ENCODE measurements at places on chromosomes 16 and 17.

- DNase-seq: no peak
Measured at GRCh38 chr16:68077866-68078700, 7.1 kb upstream of the NFATC3 start.

- DNase-seq: no peak
Measured at GRCh38 chr17:29190039-29190438, 9.8 kb upstream of the MYO18A start.

DNA sequence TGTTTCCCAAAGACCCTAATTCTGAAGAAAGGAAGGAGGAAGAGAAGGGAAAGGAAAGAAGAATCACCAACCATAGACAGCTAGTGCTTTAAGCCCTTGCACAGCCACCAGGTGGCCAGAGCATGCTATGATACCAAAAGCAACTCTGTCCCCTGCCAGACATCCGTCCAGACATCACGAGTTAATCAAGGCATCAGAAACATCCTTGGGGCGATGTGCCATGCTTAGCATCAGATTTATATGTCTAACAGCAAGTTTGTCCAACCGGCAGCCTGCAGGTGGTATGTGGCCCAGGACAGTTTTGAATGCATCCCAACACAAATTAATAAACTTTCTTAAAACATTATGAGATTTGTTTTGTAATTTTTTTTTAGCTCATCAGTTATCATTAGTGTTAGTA is 2.9 kb upstream of the CRYBA1 start:
- DNase-seq: no peak

- no peak for DNase-seq
Measured at GRCh38 chr17:40190197-40191021, 13.1 kb downstream of the RAPGEFL1 start.

- DNase-seq: no peak
Measured at GRCh38 chr17:81393684-81394376, 1.4 kb upstream of the BAHCC1 start.

- no peak for DNase-seq
Measured at GRCh38 chr17:67095803-67096202, 51.4 kb downstream of the CACNG1 start.

- DNase-seq: no peak
Measured at GRCh38 chr16:57821149-57821971, 19.1 kb upstream of the KIFC3 start.

DNA sequence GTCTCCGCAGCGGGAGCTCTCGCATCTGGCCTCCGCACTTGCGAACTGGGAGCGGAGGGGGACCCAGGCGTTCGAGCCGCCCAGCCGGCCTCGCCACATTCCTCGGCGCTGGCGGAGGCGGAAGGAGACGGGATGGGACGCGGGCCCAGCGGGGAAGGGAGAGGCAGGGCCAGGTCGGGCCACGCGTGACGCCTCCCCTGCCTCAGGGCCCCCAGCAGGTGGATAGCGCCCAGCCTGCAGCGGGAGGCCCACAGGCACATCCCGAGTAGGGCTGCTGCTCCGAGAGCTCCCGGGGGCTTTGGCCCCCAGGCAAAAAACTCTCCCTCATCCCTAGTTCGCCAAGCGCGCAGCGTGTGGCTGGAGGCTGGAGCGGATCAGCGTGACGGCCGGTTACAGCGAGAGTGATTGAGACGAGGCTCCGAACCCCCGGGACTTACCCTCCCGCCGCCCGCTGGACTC is 800 bp downstream of the PLEKHH3 start:
- no peak for DNase-seq

GRCh38 chr17:50101346-50102163 is 6.4 kb downstream of the PDK2 start:
- no peak for DNase-seq

DNA sequence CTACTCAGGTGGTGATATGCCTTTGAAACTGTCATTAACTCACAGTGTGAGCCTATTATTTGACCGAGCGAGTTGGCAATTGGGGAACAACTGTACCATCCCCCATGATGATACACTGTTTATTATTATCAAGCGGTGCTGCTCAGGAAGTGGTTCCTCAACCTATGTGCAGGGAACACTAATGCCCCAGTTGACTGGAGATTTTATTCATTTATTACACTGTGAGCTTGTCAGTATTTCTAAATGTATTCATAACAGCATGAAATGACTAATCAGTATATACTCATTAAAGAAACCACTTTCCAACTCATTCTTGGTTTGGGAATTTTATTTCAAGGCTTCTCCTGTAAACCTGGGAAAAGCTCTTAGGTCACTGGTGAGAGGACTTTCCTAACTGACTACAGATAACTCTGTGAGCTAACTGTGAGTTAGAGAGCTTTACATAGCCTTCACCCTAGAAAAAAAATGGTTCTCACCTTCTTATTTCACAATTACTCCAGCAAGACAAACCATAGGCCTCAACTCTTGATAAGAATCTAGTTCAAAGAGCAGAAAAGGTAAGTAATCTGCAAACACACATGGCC is 42.4 kb downstream of the NXPH3 start:
- no peak for DNase-seq

GRCh38 chr17:10077561-10078299 is 120.7 kb downstream of the GAS7 start:
- no peak for DNase-seq

DNA sequence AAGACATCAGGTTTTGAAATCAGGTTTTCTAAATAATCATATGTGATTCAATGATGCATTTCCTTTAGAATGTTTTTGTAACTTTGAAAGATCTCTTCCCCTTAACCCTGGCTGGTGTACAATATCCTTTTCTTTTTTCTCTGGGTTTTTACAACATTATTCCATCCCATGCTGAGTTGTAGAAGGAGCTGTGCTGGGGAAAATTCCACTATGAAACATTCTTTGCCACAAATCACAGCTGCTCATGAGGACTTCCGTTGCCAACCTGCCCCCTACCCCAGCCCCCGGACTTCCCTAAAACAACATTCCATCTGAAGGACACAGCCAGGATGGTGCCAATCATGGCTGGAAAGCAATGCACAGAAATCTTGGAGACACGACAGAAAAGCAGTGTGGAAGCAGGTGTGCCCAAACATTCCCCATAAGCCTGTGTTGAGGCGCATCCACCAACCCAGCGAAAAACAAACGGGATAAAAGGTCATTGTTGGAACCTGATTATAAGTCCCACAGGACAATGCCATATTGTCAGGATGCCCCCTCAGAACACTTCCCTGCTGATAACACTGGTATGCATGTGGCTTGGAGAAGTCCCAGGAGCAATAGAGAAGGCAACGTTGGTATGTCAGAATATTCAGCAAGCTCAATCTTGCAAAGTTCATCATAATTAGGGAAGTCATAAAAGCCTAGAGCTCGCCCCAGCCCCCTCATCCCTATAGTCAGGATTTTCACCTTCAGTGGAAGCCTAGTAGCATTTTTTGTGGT is 475.0 kb downstream of the HS3ST3B1 start:
- DNase-seq: no peak

- no peak for DNase-seq
Measured at GRCh38 chr16:14369734-14370598, 260.1 kb downstream of the PARN start.

GRCh38 chr16:87416826-87417527 is 24.8 kb downstream of the MAP1LC3B start:
- peak; percentile 11 for DNase-seq

GRCh38 chr16:81265658-81266451 is 27.4 kb downstream of the BCO1 start:
- no peak for DNase-seq

DNA sequence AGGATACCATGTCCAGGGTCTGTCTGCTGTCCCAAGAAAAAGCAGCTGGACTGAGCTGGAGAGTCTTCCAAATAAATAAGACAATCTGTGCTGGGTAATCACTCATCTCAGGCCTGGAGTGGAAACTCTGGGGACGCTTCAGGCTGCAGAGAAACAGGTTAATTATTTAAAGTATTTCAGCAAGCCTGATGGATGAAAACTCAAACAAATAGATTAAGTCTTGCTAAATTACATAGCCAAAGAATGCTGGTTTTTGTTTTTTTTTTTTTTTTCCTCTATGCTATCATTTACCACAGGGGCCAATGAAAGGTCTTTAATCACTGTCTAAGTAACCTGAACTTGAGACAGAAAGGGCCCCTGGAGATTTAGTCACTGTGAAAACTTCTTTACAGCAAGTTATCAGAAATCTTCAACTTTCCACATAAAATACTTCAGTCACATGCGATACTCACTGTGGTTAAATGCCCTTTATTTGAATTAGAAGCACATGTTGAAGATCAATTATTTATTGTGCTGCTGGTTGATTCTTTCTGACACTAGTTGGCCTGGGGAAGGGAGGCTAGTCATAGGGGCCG is 31.0 kb upstream of the KCNJ2 start:
- DNase-seq: no peak

- no peak for DNase-seq
Measured at GRCh38 chr17:68383443-68384321, 73.6 kb downstream of the WIPI1 start.

- peak; percentile 44 for DNase-seq
Measured at GRCh38 chr16:67029254-67030096, 526 bp downstream of the CBFB start.

- no peak for DNase-seq
Measured at GRCh38 chr16:68086860-68087268, 1.7 kb downstream of the NFATC3 start.

DNA sequence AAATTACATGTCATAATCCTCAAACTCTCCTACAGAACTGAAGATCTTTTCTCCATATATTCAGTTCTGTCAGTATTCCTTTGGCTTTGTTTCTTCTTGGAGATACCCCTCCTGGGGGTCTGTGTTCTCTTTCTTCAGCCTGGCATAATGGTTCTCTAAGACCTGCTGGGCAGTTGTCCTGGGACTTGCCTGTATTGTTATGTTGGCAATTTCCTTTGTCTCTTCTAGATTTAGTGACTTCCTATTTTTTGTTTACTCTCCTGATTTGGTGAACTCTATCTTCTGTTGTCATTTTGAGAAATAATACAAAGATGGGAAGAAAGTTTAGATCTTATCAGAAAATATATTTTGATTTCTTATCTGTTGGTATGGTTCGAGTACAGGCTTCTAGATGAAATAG is 127.8 kb downstream of the GOSR1 start:
- no peak for DNase-seq

DNA sequence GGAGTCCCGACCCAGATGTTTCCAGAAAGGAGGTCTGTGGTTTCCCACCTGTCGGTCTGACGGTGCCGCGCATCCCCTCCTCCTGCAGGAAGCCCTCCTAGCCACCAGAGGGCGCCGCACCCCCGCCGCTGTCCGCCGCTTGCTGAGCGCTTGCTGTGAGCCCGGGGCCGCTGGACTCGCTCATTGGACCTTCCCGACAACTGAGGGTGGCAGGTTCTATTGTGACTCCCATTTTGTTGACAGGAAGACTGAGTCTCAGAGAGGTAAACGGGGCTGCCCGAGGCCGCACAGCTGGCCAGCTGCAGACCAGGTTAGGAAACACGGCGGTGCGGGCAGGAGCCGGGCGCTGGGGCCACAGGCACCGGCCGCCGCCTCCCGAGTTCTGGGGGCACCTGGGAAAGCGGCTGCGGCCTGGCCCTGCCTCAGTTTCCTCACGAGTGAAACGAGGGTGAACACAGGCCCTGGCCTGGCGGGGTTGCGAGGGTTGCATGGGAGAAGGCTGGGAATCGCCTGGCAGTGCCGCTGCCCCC is 191.1 kb upstream of the CIBAR2 start:
- DNase-seq: peak; percentile 65

DNA sequence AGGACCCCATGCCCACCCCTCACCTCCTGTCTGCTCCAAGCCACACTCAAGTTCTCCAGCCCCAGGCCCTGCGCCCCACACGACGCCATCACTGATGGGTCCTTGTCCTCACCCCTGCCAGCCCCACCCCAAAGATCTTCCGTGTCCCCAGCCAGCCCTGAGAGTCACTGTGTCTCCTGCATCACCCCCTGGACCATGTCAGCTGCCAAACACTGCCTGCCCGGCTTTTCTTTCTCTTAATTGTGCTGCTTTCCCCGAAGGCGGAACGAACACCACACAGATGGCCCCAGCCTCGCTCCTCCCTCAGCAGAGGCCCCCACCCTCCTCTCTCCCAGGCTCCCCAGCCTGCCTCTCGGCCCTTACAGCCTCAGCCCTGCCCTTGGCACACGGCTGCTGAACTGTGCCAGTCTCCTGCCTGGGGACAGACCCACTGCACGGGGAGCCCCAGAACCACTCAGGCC is 4.8 kb upstream of the GAA start:
- no peak for DNase-seq

DNA sequence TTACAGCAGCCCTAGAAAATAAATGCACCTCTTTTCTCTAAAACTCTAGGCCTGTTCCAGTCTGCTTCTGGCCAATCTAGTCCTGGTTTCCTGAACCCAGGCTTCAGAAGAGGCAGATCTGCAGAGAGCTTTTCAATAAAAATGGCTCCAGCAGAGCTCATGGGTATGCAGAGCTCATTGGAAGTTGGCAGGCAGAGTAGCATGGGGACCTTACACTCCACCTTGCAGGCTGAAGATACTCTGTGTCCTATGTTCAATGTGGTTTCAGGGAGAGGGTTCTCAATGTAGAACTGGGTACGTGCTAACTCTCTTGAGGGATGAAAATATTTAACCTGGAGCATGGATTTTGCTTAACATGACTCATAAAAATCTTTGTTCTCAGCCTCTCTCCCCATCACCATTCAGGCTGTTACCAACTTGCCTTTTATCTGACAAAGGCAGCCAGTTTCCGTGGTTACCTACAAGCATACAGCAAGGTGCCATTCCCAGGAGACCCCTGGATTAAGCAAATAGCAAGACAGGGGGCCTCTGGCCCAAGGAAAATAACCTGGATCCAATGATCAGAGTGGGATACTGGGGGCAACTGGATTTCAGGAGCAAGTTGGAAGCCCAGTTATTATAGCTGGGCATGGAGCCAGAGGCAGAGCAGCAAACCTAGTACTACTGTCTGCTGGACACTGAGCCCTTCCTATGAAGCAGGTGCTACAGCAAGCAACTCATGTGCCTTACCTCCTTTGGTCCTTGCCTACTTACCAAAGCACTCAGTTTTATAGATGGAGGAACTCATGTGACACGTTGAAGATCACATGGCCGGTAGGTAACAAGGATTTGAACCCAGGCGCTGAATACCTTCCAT is 98.2 kb upstream of the DHX40 start:
- DNase-seq: no peak

- DNase-seq: no peak
Measured at GRCh38 chr17:1170739-1171138, 9.0 kb downstream of the ABR start.

GRCh38 chr16:11783319-11784037 is 13.6 kb downstream of the ZC3H7A start:
- DNase-seq: peak; percentile 54

- no peak for DNase-seq
Measured at GRCh38 chr16:66521252-66521713, 28.6 kb downstream of the TK2 start.

DNA sequence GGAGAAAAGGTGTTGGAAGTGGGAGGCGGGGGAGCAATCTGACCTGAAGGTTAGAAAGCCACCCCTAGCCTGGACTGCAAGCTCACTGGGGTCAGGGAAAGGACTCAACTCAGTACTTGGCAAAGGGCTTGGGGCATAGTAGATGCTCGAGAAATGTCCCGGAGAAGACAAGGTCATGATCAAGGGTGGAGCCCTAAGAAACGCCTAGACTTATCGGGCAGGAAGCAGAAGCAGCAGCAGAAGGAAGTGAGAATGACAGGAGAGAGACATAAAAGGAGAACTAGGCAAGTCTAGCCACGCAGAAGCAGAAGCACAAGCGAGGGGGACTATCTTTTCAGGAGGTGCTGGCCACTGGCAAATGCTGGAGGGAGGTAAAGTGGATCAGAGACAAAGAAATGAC is 10.2 kb downstream of the COTL1 start:
- no peak for DNase-seq
